ENCODE measurements at places on chromosomes 2 and 18.

DNA sequence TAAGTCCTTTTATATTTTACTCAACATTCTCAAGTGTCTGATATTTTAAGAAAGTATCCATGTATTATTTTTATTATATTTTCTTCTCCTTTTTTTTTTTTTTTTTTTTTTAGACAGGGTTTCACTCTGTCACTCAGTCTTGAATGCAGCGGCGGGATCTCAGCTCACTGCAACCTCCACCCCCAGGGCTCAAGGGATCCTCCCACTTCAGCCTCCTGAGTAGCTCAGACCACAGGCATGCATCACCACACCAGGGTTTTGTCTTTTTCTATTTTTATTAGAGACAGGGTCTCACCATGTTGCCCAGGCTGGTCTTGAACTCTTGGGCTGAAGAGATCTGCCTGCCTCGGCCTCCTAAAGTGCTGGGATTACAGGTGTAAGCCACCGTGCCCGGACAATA is 212.1 kb downstream of the TCF4 start:
- no peak for DNase-seq

- no peak for DNase-seq
Observed at GRCh38 chr18:50558948-50559751, 737 bp upstream of the MAPK4 start.

- no peak for DNase-seq
Observed at GRCh38 chr18:35507623-35508022, 9.9 kb upstream of the INO80C start.

DNA sequence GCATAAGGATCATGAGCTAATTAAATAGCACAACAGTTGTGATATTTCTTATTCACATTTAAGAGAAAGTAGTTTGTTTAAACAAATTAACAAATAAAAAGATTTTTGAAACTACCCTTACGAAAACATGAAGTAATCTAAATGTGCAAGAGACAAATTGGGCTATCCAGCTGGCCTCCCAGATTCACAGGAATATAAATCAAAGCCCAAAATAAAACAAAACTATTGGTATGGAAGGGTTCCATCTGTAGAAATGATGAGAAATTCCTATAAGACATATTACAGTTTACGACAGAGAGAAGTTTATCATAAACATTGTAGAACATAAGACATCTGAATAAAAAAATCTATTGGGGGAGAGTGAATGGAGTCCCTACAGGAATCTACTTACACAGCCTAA is 1125.1 kb downstream of the TDRD15 start:
- no peak for DNase-seq

- no peak for DNase-seq
Observed at GRCh38 chr2:127105656-127106456, 1.1 kb downstream of the BIN1 start.

DNA sequence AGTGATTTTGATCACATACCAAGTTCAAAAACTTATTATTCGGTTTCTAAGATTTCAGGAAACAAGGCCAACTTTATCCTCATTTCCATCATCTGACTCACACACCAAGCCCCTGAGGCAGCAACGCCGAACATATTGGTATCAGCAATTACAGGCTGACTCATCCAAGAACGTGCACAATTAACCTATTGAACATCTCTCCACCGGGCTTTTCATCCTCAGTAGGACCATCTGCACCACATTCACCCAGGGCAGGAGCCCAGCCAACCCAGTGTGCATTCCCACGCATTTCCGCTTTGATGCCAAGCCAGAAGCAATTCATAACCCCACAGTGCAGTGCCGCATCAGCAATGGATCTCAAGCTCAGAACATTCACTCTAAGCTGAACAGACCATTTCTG is 52.9 kb downstream of the SCG2 start:
- DNase-seq = no peak

DNA sequence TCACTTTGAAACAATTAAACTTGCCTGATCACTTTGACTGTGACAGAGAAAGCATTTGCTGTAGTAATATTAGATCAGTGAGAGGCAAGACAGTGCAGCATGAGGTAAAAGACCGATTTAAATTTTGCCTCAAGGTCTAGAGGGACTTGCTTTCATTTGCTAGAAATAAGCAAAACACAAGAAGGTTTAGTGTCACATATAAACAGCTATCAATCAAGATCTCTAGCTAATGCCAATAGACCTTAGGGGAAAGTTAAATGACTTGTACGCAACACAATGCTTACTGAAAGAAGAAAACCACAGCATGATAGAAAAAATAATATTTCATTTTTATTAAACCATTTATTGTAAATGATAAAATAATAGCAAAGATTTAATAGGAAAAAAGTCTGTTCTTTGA is 113.5 kb downstream of the DSC3 start:
- DNase-seq = no peak

DNA sequence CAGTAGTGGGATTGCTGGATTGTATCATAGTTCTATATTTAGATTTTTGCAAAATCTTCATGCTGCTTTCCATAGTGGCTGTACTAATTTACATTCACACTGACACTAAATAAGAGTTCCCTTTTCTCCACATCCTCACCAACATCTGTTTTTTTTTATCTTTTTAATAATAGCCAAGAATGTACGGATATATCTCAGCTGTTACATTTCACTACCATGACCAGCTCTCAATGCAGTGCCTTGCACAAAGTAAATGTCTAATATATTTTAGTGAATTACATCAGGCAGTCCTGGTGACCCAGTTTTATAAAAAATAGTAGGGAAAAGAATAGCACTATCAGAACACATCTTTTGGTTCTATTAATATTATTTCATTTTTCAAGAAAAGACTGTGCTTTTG is 161.8 kb downstream of the LNPK start:
- no peak for DNase-seq

- no peak for DNase-seq
Observed at GRCh38 chr2:135494917-135495316, 36.1 kb downstream of the ZRANB3 start.

DNA sequence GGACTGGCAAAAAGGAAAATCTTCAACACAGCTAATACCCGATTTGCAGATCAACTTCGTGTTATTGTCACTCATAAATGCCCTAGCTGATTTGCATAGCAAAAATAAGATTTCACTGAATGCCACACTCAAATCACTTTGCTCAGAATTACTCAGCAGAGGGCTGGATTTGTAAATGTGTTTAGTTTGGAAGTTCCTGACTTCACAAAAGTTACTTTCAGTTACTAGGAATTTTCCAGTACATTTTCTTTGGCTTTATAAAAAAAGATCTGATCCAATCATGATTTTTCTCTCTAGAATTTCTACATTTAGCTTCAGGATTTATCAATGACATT is 433.3 kb upstream of the ID2 start:
- no peak for DNase-seq

DNA sequence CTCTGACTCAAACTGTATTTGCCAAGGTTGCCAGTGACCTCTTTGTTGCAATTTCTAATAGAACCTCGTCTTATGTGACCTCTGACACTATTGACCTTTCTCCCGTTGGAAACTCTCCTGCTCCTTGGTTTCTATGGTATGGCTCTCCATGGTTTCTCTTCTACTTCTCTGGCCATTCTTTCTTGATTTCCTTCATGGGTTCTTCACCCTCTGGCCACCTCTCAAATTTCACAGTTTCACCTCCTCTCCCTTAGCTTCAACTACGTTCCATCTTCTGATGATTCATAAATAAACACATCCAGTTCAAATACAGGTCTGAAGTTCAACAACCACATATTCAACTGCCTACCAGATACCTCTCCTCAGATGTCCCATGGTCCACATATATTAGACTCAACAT is 109.5 kb downstream of the CACNB4 start:
- DNase-seq = no peak

- DNase-seq = peak; percentile 65
Observed at GRCh38 chr2:234425639-234426603, 71.0 kb downstream of the ARL4C start.

- no peak for DNase-seq
Observed at GRCh38 chr2:161061786-161062185, 98.4 kb upstream of the TANK start.

- DNase-seq = no peak
Observed at GRCh38 chr18:49524349-49524748, 37.3 kb upstream of the C18orf32 start.

GRCh38 chr2:71852141-71852711 is 295.4 kb downstream of the CYP26B1 start:
- DNase-seq = no peak

DNA sequence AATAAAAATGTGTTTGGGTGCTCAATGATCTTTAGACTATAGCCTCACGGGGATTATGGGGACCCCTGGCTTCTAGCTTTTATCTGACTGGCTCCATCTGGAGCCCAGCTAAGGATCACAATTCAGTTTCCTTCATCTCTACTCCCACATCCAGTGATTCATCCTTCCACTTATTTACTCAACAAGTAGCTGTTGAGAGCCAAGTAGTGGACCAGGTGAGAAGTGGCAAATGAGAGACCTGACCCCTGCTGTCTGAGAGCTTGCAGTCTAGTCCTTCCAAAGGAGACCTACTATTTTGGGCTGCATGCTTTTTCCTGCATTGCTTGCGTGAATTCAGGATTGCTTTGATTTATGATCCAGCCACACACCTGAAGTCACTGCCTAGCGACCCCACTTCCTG is 10.7 kb upstream of the DSG3 start:
- DNase-seq = no peak

- DNase-seq = peak; percentile 75
Observed at GRCh38 chr2:226798422-226799210, 1.0 kb downstream of the IRS1 start.

- DNase-seq = no peak
Observed at GRCh38 chr2:240930096-240930630, 24.0 kb downstream of the CROCC2 start.

DNA sequence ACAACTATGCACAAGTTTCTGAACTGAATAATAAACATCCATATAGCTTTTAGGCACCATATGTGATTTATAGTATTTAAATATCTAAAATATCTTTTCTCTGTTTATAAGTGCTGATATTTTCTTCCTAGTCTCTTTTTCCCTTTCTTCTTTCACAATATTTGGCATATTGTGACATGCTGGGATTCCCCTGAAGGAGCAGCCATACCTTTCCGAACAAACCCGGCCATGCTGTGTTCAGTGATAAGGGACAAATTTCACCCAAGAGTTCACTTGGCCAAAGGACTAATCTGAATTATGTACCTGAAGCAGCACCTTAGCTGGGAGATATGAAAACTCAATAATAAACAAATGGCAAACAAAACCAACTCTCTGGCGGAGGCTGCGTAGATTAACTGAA is 250.8 kb downstream of the RDH14 start:
- no peak for DNase-seq

Measured in activated T-cell treated with anti-CD3 and anti-CD28 coated beads, Interleukin-2, amount 50 U/mL, for 24 hours (primary cell).